ENCODE measurements at places on chromosomes 2 and 18.

- H3K36me3 ChIP-seq, result no peaks in the 10 kb centered on the region
- H3K27ac ChIP-seq, result no peak overlapping the region
- H3K27me3 ChIP-seq, result no peaks in the 10 kb centered on the region
- H3K4me1 ChIP-seq, result no peaks in the 10 kb centered on the region
These were observed 59.1 kb downstream of the COL6A3 start for GRCh38 chr2:237354892-237355291.

- H3K36me3 ChIP-seq, result no peaks in the 10 kb centered on the region
- no peak overlapping the region for H3K4me3 ChIP-seq
- no peak overlapping the region for H3K27ac ChIP-seq
- H3K4me1 ChIP-seq, result no peaks in the 10 kb centered on the region
- no peak for DNase-seq
These were observed 131.8 kb upstream of the HS6ST1 start for GRCh38 chr2:128450211-128451024.

DNA sequence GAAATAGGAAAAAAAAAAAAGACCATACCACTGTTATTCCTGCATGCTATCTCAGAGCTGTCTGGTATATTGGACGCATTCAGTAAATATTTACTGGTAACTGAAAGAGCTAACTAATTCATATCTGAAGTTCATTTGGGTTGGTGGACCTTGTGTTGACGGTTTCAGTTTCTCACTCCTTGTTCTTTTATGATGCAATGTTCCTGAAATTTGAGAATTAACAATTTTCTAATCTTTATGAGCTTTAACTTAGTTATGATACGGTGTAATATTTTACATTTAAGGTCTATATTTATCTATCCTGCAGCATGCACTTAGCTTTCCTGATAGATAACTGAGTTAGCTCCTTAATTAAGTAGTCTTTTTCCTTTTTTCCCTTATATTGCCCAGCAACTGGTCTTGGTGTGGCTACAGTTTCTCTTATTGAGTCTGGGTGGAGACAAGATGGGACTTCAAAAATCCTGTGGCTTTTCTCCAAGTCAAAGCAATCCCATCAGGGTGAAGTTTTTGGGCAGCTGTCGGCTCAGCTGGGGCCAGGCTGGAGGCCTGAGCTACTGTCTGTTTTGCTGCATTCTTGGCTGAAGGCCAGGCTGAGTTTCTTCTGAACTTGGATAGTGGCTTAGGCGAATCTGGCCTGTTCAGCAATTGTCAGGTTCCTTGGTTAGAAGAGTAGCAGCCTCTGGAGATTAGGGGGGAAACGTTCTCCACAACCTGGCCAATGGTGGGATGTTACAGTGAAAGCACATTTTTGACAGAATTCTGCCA, 78.4 kb upstream of the MEX3C start:
- no peaks in the 10 kb centered on the region for H3K36me3 ChIP-seq
- H3K27ac ChIP-seq, result no peak overlapping the region
- H3K27me3 ChIP-seq, result peaks cover 7% of the 10 kb centered on the region
- H3K4me3 ChIP-seq, result no peak overlapping the region

GRCh38 chr2:96260387-96261260, 5.2 kb downstream of the TMEM127 start:
- H3K27me3 ChIP-seq, result no peaks in the 10 kb centered on the region
- H3K4me1 ChIP-seq, result peaks cover 88% of the 10 kb centered on the region
- peak; percentile 33 for DNase-seq
- peak overlapping the region; percentile 76 for H3K27ac ChIP-seq

GRCh38 chr18:9188359-9189231, 52.0 kb downstream of the ANKRD12 start:
- H3K4me1 ChIP-seq, result peaks cover 40% of the 10 kb centered on the region
- peaks cover 18% of the 10 kb centered on the region for H3K36me3 ChIP-seq
- no peak overlapping the region for H3K4me3 ChIP-seq
- DNase-seq, result no peak
- H3K27ac ChIP-seq, result peak overlapping the region; percentile 34
- no peaks in the 10 kb centered on the region for H3K27me3 ChIP-seq

- peak overlapping the region; percentile 97 for H3K4me3 ChIP-seq
- H3K27me3 ChIP-seq, result no peaks in the 10 kb centered on the region
- H3K27ac ChIP-seq, result peak overlapping the region; percentile 99
These were observed 2.6 kb downstream of the BZW1 start for GRCh38 chr2:200814276-200814815.
